Activated CD8-positive, alpha-beta memory T cell treated with anti-CD3 and anti-CD28 coated beads for 1 hour (primary cell): ENCODE measurements at places on chromosomes 12 and 14.
A peak's percentile ranks its signal among the peaks of the same experiment; 100 is the strongest.

GRCh38 chr14:24122416-24122815, 7.7 kb upstream of the NRL start:
- DNase-seq: no peak

DNA sequence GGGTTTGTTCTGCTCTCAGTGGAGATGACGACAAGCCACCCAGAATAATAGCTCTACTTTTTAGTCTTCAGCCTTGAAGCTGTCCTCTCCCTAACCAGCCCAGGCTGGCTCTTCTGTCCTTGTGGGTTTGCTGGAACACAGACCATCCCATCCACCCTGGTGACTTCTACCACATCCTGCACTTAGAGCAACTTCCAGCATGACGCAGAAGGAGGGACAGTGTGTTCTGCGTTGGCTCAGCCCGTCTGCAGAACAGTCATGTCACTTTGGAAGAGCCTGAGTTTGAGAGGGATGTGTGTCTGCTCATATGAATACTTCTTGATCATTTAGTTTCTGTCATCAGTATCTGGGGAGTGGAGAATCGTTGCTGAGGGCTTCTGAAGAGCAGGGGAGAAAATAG, 198.0 kb downstream of the CACNA1C start:
- DNase-seq: no peak

GRCh38 chr14:97298736-97299135, 501.6 kb downstream of the VRK1 start:
- DNase-seq: no peak

DNA sequence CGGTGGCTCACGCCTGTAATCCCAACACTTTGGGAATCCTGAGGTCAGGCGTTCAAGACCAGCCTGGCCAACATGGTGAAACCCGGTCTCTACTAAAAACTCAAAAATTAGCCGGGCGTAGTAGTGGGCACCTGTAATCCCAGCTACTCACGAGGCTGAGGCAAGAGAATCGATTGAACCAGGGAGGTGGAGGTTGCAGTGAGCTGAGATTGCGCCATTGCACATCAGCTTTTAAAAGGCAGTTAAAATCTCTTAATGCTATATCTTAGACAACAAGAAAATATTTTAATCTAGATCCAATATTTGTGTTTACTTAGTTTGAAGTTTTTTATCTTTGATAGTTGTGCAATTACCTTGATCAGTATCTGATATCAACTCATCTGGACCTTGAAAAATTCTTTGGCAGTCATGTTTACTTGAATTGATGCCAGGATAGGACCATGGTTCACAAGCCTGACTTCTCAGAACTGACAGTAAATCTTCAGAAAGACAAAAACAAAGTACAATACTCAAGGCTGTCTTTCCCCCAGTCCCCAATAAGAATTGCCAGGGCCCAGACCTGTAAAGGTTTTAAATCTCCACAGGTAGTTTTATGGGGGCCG, 135.0 kb upstream of the AEBP2 start:
- DNase-seq: no peak

- no peak for DNase-seq
Observed at GRCh38 chr14:88871429-88871828, 47.0 kb downstream of the TTC8 start.

GRCh38 chr12:75635606-75636444, 124.4 kb upstream of the KRR1 start:
- DNase-seq: no peak

GRCh38 chr12:50747817-50748216, 16.1 kb upstream of the ATF1 start:
- no peak for DNase-seq

- DNase-seq: no peak
Observed at GRCh38 chr12:108174641-108175040, 45.6 kb downstream of the WSCD2 start.

- no peak for DNase-seq
Observed at GRCh38 chr12:58204071-58204470, 262.7 kb downstream of the ATP23 start.

GRCh38 chr12:50215033-50215432, 47.9 kb upstream of the CERS5 start:
- no peak for DNase-seq

- no peak for DNase-seq
Observed at GRCh38 chr14:90058876-90059458, 2.8 kb upstream of the KCNK13 start.

GRCh38 chr12:75120311-75120711, 89.3 kb downstream of the KCNC2 start:
- DNase-seq: no peak

- DNase-seq: no peak
Observed at GRCh38 chr12:19529951-19530636, 90.8 kb downstream of the AEBP2 start.

DNA sequence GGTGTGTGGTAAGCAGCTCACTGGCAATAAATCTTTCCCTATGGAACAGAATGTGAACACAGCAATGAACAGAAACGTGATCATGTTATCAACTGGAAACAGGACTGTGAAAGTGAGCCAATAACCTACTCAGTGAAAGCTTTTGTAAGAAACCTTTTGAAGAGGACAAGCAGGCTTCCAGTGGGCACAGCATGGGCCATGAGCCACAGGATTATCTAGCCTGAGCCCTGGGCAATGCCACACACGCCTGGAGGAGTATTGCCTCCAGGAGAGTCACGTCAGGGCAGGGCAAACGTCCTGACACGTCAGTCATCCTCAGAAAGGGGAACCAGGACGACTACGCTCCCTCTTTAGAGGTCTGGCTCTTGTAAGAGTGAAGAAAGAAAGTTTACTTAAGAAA, 32.3 kb downstream of the NRDE2 start:
- DNase-seq: no peak

DNA sequence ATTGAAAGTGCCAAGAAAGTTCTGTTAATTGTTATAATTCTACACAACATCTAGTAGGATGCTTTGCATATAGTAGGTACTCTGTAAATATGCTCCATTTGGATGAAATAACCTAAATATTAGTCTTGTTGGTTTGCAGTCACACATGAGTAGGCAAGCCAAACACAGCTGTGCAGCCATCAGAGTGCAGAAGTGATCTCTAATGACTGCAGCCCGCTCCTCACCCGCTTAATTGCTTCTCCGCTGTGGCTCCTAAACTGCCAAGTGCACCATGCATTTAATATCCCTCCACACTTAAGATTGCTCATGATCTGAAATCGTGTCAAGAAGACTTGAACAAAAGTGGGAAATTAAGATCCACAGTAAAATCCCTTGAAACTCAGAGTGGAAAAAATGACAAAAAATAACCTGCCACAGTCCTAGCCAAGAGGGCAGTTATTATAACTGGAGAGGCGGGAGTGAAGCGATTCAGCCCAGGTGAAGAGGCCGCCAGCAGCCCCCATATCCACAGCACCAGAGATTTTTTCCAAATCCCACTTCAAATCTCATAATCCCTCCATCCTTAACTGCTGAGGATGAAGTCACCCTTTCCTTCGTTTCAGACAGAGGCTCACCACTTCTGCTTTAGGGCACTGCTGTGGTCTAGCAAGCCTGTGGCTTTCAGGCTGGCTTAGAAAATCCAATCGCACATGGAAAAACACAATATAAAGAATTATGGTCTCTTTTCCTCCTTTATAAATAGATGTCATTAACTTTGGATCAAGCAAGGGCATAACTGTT, 69.5 kb downstream of the TMEM30B start:
- DNase-seq: no peak

GRCh38 chr12:61138415-61138759, 1121.8 kb upstream of the USP15 start:
- DNase-seq: no peak

- no peak for DNase-seq
Observed at GRCh38 chr14:100341301-100342031, 18.3 kb downstream of the SLC25A47 start.

DNA sequence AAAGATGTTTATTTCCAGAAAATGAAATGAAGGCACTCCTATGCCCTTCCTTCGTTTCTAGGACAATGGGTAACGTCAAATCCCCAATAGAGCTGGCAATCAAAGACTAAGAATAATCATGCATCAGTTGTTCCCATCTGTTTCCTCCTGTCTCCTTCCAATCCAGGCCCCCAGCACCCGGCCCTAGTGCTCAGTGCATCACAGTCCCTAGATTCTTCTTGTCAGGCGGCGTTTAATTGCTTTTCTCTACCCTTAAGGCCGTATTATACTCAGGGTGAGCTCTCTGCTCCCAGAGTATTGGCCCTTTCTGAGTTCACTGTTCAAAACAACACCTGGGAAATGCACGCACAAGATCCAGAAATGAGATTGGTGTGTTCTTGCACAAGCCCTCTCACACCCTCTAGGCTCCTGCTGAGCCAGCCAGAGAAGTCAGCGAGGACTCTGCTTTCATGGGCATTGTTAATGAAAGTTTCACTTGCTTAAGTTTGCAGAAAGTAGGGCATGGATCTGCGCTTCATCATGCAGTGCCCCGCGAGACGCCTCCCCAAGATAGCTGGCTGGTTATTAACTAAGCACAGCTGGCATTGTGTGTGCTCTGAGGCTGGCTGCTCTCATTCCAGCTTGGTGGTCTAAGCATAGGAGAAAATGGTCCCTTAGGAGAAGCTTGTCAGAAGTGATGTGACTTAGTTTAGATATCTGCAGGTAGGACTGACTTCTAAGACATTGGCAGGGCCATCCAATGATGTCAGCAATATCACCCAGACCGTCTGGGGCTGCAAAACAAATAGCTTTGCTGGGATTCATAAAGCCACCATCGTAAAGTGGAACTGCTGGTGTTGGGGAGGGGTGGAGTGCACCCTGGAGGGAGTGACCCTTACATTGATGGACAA, 28.7 kb downstream of the CRACR2A start:
- no peak for DNase-seq

DNA sequence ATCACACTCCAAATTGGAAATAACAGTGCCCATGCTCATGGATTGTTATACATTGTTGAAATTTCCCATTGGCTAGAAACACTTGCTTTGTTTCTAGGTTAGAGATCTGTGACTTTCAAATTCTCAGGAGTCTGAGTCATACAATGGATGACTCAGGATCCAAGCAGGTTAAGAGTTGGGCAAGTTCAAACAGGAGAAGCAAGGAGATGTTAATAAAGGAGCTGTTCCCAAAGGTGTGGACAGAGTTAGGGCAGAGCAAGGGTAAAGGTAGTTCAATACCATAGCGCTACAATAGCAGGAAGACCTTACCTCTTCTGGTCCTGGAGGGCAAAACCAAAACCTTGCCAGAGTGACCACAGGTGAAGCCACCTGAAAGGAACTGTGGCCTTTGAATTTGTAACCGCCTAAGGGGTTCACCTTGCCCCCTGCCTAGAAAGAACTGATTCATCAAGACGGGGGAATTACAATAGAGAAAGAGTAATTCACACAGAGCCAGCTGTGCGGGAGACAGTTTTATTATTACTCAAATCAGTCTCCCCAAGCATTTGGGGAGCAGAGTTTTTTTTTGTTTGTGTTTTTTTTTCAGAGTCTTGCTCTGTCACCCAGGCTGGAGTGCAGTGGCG, 4.2 kb upstream of the AMN1 start:
- no peak for DNase-seq

DNA sequence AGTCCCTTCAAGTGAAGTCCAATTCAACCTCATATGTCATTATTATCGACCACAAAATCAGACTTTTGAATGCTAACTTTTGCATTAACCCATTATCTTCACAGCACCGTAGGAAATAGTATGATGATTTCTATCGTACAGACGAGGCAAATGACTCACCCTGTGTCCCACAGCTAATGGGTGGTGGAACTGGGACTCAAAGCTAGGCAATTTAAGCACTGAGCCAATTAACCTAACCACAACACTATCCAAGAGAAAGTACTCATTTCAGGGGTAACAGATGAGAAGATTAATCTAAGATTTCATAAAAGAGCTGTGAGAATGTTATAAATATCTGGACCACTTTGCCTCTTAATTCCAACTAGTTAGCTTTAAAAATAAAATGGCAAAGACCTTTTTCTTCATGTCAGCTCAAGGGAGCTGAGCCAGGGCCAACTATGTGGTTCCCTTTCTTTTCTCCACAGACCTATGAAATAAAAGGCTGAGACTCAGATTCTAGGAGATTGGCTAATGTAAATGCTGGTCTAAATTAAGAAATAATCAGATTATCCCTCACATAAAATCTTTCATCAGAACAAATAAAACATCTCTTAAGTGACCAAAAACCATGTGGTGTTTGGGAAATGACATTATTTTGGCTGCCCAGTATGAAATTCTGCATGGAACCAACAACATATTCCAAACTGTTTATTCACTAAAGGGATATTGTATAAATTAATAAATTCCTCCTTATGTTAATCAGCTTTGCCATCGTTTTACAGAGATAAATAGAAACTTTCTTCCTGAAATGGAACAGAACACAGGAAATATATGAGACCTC, 4.9 kb downstream of the PTGER2 start:
- DNase-seq: no peak

GRCh38 chr14:68910540-68910939, 68.6 kb downstream of the ACTN1 start:
- no peak for DNase-seq

DNA sequence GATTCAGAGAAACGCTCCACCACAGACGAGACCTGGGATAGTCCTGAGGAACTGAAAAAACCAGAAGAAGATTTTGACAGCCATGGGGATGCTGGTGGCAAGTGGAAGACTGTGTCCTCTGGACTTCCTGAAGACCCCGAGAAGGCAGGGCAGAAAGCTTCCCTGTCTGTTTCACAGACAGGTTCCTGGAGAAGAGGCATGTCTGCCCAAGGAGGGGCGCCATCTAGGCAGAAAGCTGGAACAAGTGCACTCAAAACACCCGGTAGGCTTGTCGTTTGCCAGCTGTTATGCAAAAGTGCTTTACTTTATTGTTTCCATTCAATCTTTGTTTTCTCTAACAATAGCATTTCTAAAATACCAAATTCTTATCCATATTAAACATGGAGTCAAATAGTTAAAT, 287.3 kb downstream of the NAV3 start:
- no peak for DNase-seq

DNA sequence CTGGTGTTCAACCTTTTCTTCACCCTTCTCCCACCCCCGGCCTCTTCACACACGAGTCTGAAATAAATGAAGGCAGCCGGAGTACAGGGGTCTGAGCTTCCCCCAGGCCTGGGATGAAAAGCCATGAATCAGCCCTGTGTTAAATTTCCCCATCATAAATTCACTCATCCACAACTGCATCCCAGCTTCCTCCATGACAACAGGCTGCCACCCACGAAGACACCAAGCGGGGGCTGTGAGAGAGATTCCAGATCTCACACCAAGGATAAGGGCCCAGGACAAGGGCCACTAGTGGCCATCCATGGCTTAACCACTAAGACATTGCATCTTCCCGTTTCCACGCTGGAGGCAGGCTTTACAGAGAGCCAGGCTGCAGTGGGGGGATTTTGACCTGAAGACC, 93.9 kb upstream of the NCOR2 start:
- no peak for DNase-seq

- DNase-seq: peak; percentile 32
Observed at GRCh38 chr14:73591690-73592449, at the start of gene ACOT4. TSS of gene ACOT4 (plus strand) at chr14:73591873. CDS start at chr14:73591960, 87 bp downstream.

- no peak for DNase-seq
Observed at GRCh38 chr12:75706786-75707605, 195.6 kb upstream of the KRR1 start.

GRCh38 chr14:76101391-76102379, 50.0 kb upstream of the GPATCH2L start:
- DNase-seq: no peak

- no peak for DNase-seq
Observed at GRCh38 chr12:105754313-105754712, 384.4 kb downstream of the NUAK1 start.
